ENCODE measurements at places on chromosomes 6 and 20.

GRCh38 chr6:88910922-88911778, 52.3 kb downstream of the RNGTT start:
- no peak for DNase-seq

GRCh38 chr20:38229376-38230252, 30.9 kb downstream of the KIAA1755 start:
- DNase-seq: no peak

- no peak for DNase-seq
Observed at GRCh38 chr6:26267083-26267589, 97.9 kb upstream of the BTN3A2 start.

DNA sequence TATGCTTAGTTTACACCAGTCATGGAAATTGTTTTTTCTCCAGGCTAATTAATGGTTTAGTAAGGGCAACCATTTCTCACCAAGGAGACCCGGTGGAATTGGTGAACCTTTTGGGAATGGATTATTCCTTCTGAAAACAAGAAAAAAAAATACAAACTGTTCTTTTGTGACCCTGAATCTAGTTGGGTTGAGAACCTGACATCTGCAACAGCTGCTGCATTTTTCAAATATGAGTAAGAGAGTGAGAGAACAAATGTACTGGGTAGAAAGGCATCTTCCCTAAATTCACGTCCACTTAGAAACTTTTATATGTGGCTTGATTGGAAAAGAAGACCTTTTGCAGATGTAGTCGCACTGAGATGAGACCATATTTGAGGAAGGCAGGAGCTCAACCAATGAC, 553.4 kb upstream of the EPHA7 start:
- DNase-seq: no peak

DNA sequence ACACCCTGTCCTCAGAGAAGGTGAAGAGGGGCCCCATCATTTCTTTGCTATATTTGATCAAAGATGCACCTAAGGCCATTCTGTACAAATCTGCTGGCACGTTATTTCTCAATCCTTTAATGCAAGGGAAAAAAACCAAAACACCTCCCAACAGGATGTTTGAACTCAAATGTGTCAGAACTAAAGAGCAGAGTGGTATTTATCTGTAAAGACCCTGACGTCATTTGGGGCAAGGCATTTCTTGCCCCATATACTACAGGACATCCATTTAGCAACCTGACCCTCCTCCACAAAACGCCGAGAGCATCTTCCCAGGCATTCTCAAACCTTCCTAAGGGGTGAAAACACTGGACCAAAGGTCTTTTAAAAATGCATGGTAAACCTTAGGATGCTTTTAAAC, 50.8 kb downstream of the ZMYND8 start:
- peak; percentile 94 for DNase-seq

GRCh38 chr6:28490205-28490890, 25.2 kb downstream of the GPX6 start:
- DNase-seq: peak; percentile 45

- DNase-seq: no peak
Observed at GRCh38 chr6:152221806-152222628, 414.5 kb downstream of the ESR1 start.

DNA sequence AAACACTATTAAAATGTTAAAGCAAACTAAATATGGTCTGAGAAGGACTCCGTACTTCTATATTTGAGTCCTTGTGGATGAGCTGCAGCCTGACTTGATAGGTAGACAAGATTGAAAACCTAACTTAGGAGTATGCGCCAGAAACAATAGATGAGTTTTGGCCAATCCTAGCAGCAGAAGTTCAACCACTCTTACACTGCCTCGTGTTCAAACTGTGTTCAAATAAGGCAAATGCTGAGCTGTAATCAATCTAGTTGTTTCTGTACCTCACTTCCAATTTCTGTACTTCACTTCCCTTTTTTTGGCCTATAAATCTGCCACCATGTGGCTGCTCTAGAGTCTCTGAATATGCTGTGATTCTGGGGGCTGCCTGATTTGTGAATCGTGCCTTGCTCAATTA, 13.2 kb upstream of the SERINC1 start:
- DNase-seq: no peak

- DNase-seq: peak; percentile 71
Observed at GRCh38 chr6:68238097-68238601, 396.9 kb upstream of the ADGRB3 start.

DNA sequence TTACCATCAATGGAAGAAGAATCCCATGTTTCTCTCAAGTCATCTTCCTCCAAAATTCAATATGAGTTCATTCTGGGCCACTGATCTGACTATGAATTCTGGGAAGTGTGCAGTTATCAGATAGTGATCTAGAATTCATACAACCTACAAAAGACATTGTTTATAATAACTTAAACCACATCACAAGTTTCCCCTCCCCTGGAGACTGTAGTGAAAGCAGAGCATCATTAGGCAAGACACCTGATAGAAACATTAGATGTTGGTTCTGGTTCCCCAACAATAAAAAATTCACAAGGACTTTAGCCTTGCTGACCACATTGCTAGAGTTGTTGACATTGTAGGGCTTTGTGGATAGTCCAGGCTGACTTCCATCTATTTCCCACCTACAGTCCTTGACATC, 506.4 kb upstream of the JAG1 start:
- DNase-seq: no peak

- peak; percentile 96 for DNase-seq
Observed at GRCh38 chr6:112298021-112298745, 43.8 kb upstream of the LAMA4 start.

GRCh38 chr6:73954881-73955280, 258.9 kb downstream of the CD109 start:
- no peak for DNase-seq

DNA sequence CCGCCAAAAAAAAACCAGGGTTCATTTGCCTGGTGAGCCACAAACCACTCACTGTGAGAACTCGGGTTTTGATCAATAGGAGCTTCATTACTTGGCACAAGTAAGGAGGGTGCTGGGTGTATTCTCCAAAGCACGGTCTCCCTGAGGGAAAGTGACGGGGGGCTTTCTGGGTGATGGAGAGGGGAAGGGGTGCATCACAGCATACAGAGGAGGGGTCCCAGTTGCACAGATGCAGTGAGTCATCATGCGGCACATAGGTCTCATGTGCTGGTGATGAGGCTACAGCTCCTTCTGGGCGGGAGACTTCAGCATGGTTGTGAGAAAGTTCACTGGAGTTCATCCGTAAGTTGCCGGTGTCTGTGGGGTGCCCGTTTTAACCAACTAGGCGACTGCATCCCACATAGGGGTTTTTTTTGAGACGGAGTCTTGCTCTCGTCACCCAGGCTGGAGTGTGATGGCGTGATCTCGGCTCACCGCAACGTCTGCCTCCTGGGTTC, 36.2 kb downstream of the SUN5 start:
- no peak for DNase-seq

DNA sequence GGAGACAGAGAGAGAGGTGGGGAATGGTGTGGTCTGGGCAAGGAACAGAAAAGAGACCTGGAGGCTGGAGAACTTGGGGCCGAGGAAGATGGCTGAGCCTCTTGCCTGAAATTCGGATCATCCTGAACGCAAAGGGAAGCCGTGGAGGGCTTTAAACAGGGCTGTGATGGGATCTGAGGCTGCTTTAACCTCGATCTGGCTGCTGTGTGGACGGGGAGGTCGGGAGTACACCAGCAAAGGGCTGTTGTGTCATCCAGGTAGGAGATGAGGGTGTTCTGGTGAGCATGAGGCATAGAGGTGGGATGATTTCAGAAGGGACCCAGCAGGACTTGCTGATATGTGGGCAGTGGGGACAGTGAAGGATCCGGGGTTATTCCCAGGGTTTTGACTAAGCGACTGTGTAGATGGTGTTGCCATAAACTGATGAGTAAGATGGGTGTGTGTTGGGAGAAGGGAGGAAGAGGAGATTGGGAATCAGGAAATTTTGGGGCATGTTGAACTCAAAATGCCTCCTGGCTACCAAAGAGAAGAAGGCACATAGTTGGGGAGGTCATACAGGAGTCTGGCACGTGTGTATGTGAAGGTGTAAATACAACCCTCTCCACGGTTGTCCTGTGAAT, 158.5 kb downstream of the NFATC2 start:
- DNase-seq: no peak

DNA sequence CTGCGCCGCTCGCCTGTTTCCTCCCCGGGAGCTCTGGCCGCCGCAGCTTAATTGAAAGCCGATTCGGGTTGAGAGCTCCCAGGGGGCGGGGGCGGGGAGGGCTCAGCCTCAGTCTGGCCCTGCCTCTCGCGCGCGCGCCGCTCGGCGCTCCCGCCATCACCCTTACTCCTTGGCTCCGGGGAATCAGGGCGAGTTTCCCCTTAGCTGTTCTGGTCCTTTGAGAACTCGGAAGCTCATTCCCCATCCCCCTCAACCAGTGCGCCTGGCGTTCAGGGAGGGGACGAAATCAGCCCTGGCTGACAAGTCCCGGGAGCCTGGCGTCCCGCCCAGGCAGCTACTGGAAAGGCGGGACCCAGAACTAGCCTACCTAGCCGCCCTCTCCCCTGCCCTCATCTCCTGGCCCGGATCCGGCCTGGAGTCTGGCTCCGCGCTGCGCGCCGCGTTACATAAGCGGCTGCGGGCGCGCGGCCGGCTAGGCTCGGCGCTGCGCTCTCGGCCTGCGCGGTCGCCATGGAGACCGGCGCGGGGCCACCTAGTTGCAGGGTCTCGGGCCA, 2.8 kb downstream of the SLC12A5 start:
- no peak for DNase-seq

DNA sequence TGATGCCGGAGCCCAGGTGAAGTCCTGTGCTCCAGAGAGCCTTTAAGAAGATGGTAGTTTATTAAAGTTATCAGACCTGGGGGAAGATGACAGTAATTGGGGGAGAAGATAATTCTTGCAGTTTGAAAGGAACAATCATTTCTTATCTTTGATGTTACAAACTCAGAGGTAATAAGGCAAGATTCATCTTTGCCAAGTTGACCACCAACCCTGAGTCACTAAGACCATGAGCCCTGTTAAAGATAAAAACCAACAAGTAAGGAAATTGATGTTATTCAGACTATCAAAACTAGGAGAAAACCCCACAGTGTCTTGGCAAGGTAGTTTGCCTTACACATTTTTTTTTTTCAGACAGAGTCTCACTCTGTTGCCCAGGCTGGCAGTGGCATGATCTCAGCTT, 73.1 kb downstream of the MKKS start:
- peak; percentile 30 for DNase-seq

DNA sequence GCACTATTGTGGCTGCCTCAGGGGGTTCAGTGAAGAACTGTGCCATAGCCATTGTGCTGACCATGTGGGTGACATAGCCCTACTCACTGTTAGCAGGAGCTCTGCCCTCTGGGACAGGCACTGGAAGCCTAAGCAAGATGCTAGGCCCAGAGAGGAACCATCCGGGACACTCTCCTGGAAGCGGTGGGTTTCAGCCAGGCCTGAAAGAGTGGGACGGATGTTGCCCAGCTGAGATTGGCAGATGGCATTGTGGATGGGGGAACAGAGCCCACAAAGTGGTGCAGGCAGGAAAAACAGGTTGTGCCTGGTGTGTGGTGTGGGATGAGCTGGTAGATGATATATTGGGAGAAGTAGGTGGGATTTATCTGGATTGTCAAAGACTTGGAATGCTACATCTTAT, 40.1 kb downstream of the DLGAP4 start:
- DNase-seq: no peak

GRCh38 chr6:20084411-20084810, 127.9 kb downstream of the MBOAT1 start:
- no peak for DNase-seq

DNA sequence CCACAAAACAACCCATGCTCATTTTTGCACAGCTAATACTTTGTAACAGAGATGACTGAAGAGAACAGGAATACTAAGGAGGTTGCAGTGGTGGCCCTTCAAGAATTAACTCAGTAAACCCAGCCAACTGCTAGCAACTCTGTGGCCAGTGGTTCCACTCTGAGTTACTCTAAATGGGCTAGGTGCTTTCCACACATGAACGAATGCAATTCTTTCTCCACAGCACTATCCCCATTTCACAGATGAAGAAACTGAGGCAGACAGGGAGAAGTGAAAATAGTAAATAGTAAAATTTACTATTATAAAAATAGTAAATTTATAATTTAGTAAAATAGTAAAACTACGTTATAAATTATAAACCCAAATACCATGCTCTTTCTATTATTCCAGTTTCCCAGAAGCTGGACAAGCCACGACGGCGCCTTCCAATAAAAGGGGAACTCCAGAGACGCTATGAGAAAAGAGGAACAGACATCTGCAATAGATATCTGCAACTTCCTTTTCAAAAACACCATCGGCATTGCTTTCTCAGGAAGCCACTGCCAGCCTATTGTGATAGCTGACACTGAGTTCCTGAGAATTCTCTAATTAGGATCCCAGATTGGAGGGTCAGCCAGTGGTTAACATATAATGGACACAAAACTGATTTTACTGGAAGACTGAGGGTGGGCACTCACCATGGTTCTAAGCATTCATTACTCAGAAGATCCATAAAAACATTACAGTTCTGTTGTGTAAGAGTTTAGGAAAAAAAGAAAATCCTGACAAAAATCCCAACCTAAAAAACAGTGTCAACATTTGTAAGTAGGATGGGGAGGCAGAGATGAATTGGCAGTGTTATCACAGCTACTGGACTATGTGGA, 16.2 kb downstream of the FKBP1A start:
- no peak for DNase-seq

- DNase-seq: no peak
Observed at GRCh38 chr6:92362404-92362803, 1057.0 kb downstream of the EPHA7 start.

DNA sequence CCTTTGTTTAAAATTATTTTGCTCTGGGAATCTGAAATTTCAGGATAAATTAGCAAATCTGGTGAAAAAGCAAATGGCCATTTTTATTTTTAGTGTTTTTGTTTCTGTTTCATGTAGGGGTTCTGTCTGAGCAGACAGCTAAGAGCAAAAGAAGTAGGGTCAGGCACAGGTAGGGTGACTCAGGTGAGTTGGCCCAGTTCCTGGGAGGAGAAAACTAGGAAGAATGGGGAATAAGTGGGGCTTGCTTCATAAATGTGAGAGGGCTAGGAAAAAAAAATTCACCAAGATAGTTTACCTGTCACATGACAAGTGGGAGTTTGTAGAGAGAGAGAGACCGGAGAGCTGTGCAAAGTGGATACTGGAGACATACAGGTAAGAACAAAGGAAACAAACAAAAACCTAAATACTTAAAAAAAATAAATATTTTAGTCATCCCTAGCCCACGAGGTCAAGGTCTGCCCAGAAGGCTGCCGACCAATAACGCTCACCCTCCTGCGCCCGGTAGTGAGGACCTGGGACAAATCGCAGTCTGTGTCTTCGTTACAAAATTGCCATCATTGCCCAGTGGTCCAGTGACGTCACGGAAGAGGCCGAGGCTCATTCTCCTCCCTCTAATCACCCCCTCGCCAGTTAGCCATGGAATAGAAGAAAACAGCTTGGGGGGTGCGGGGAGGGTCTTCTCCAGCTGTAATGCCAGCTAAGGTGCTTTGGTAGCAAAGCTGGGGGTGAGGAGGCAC, 2.3 kb downstream of the THBD start:
- no peak for DNase-seq

All from iris pigment epithelial cell (primary cell).